ENCODE measurements at places on chromosomes 7 and 10.

GRCh38 chr10:3975016-3975415 is 190.0 kb upstream of the KLF6 start:
- no peak for DNase-seq

DNA sequence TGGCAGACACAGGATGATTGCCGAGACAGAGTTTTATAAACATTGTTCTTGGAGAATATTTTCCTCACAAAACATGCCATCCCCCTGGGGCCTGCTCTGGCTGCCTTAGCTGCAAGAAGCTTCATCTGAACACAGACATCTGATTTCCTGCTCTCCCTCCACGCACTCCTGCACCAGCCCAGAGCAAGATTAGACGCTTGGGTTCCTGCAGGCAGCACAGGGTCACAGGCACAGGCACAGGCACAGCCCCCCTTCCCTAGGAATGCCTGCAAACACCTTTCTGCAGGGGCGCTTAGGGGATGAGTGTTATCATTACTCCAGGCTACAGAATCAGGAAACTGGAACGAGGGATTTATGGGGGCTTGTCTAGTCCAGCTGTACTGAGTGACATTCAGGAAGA is 450.3 kb downstream of the GRID1 start:
- no peak for DNase-seq

- DNase-seq = no peak
These were observed 432.7 kb upstream of the VSTM2A start for GRCh38 chr7:54109501-54109900.

GRCh38 chr7:141737118-141737835 is 881 bp upstream of the SSBP1 start:
- DNase-seq = peak; percentile 51

GRCh38 chr7:6026820-6027311 is 4.3 kb upstream of the ANKRD61 start:
- DNase-seq = peak; percentile 51

DNA sequence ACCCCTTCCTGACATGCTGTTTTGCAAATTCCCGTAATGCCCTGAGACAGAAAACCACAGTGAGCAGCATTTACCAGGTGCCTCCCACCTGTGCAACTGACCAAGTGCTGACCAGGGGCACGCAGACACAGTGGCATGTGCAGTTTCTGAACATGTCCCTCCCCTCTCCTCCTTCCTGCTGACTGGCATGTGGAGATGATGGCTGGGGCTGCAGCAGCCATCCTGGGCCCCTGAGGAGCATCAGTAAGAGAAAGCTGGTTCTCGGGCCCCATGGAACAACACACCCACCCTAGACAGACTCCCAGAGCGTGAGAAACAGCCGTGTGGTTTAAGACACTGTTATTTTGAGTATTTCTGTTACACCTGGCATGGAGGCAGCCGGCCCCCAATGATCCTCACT is 66.2 kb upstream of the PDGFA start:
- no peak for DNase-seq

GRCh38 chr7:93890041-93890463 is 501 bp downstream of the TFPI2 start:
- DNase-seq = peak; percentile 2
